ENCODE measurements at places on chromosomes 12 and 14.
A peak's percentile ranks its signal among the peaks of the same experiment; 100 is the strongest.

GRCh38 chr14:21107283-21107800 is 6.5 kb downstream of the TMEM253 start:
- DNase-seq: no peak

DNA sequence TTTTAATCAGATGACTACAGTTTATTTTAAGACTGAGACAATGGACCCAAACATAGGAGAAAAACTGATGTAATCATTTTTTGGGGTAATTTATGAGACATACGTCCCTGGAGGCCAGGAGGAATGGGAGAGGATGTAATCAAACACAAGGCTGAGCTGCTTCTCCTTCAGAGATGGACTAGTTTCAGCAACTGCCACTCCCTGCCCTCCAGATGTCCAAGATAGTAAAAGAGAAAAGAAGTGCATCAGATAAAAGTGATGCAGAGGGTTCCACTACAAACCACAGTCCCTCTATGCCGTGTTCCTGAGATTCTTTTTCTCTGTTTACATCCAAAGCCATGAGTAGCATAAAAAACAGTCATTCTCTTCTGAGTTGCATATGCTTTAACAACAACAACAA is 101.1 kb downstream of the DACT1 start:
- no peak for DNase-seq

GRCh38 chr12:4486980-4487379 is 41.4 kb upstream of the FGF6 start:
- DNase-seq: no peak

DNA sequence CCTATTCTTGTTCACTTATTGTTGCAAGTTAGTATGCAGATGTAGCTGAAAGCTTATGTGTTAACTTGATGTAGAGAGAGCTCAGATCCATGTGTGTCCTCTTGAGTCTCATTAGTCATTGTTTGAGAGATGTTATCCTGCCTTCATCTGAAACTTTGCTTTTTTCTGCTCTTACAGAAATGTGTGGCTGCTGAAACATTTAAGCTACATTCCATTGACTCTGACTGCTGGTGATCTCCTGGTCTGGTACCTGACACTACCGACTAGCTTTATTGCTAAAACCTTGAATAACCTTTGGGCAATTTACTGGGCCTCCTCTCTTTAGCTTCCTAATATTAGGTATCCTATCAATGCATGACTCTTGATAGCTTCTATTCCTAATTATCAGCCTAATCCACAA is 705.6 kb upstream of the FOXG1 start:
- DNase-seq: no peak

DNA sequence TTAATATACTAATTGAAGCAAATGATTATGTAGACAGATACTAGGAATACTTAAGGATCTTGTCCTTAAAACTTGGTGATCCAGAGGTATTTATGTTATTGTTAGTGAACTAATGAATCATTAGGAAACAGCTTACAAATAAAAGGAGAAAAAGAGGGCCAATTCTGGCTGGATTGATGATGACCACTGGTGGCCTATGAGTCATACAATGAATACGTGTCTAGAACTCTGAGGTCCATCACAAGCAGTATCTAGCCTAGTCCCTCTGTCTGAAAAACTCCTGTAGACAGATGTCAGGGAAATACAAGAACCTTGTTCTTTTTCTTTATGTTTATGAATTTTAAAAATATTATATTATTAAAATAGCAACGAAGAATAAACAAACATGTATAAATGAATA is 51.7 kb upstream of the RTL1 start:
- DNase-seq: no peak

- peak; percentile 65 for DNase-seq
Measured at GRCh38 chr12:123442774-123443173, 6.3 kb upstream of the RILPL2 start.

- DNase-seq: no peak
Measured at GRCh38 chr12:19288603-19289244, 150.6 kb upstream of the AEBP2 start.

DNA sequence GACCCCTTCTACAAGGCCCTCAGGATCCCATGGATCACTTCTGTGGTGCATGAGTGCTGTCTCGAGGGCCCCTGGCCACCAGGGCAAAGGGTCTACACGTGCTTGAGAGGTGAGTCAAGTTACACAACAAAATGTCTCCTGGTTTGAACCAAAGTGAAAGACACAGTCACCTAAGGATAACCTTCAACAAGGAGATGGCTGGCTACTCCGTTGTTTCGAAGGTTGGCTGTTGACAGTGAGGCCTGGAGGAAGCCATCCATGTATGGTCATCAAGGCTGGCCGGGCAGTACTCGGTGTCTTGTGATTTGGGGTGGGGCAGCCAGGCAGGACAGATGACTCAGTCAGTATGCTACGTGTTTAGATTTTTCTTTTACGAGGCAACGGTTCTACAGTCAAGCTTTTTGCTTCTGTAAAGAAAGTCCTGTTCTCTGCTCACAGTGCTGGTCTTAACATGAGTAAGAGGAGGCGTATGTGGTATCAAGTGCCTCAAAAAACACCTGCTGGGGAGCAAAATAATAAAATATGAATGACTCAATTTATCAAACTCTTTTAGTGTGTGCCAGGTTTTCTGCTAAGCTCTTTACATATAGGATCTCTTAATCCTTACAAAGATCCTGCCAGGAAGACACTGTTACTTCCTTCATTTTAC is 18.0 kb upstream of the NT5DC3 start:
- DNase-seq: no peak

DNA sequence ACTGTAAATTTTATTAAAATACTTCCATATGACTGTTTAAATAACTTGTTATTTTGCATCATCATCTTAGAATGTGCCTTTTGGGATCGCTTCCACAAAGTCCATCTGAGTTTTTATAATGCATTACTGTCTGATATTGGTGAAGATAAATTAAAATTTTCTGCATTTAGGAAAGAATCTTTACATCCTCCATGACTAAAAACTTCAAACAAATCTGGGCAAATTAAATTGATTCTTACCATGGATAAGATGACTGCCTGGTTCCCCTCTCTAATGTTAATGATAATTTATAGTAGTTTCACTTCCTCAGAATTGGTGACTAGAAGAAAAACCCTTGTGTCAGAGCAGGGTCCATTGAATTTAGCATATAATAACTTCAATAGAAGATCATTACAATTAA is 94.7 kb upstream of the SLC38A4 start:
- no peak for DNase-seq

DNA sequence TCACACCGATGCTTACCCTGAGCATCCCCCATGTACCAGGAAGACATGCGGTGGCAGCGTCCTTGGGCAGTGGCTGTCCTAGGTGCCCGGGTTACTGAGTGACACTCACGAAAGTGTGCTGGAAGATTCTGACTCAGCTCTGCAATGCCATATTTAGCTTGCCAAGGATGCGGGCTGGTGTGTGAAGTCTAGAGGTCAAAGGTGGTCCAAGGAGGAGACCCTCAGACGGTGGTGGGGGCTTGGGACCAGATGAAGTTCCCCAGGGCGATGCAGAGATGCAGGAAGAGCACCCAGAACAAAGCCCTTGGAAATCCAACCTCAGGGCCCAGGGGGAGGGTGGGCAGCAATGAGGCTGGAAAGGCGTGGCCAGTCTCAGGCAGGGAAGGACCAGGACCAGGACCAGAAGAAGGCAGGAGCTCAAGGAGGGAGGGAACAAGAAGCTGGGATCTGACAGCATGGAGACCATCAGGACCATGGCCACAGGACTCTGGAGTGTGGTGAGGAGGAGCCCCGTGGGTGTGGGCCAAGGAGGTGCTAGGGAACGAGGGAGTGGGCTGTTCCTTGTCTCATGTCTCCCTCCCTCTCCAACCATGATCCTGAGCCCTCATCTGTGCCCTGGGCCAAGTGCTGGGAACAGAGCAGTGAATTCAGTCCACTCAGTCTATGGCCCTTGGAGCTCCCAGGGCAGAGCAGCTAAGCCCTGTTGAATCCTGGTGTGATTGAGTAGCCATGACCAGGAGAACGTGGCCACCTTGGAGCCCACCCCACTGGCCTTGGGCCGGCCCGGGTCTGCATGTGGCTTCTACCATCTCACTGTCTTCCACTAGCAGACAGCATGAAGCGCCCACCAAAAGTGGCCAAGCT is 310.1 kb upstream of the DIO3 start:
- DNase-seq: no peak

DNA sequence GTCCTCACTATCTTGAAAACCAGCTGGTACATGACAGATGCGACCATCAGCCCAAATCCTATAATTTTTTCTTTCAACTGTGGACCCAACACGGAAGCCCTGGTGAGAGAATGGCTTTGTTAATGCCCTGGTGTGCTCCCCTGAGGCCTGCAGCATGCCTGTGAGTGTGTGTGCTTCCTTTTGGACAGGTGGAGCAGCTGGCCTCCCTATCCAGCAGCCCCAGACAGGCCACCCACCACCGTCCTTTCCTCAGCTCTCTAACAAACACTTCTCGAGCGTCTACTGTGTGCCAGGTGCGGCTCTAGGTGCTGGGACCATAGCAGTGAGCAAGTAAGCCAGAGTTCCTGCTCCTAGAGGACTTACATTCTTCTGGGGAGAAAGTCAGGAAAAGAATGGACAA is 78.9 kb upstream of the GZMB start:
- no peak for DNase-seq

GRCh38 chr14:23358042-23358441 is 5.4 kb upstream of the SLC22A17 start:
- DNase-seq: no peak

DNA sequence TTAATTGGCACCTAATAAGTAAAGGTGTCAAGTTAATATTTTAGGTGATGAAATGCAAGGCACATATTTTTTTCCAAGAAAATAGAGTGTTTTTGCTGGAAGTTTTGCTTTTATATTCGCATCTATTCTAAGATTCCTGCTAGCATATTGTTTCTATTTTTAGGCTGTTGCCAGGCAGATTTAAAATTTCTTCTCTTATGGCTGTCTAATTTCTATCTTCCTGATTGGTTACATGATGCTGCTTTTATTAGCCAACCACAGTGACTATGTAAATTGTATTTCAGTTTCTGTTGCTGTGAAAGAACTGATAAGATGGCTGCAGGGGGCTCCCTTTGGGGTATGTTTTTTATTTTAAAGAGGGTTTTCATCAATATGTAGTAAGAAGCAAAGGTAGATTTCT is 42.7 kb downstream of the ATF7IP start:
- DNase-seq: no peak

- peak; percentile 48 for DNase-seq
Measured at GRCh38 chr12:21613931-21614330, 9.3 kb upstream of the GYS2 start.

GRCh38 chr12:125205386-125205785 is 140.2 kb downstream of the AACS start:
- no peak for DNase-seq

DNA sequence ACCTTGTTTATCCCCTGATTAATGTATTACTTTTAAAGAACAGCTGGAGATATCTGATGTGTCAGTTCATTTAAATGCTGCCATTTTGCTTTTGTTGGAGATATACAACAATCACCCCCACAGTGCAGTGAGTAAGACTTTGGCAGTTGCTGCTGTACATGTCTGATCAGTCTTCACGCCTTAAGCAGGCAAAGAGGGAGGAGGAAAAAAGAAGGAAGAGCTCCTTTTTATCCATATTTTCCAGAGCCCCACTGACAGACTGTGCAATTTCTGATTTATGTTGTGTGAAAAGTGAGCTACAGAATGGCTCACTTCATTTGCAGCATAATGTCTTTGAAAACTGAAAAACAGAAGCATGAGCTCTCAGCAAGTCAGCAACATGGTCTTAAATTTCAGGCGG is 319.7 kb upstream of the LRIG3 start:
- DNase-seq: no peak

- DNase-seq: no peak
Measured at GRCh38 chr12:130192642-130193345, 30.5 kb downstream of the FZD10 start.

DNA sequence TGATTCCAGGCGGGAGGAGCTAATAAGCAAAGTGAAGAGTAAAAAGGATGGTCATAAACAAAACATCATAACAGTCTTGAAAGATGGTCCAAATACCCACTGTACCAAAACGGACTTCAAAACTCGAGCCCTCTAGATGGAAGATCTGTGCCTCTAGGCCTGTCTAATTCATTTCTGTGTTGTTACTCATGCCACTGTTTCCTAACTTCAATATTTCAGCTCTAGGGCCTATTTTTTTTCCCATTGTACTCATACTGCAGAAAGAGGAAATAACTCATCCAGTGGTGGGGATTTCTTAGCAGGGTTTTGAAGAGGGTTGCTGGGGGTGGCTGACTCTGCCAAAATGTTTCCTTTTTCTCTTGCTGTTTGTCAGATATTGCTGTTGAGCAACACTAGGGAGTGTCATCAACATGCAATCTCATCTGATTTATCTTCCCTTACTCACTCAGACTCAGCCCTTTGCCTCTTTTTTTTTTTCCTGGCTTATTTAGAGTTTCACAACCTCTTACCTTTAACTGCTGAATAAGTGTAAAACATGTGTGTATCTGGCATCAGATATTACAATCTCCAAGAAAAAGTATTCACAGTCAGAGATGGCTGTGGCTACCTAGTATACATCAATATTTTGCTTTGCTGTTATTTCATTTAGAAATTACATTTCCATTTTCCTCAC is 189.6 kb downstream of the DUSP6 start:
- DNase-seq: peak; percentile 96

GRCh38 chr12:114238808-114239207 is 167.1 kb downstream of the TBX5 start:
- no peak for DNase-seq

GRCh38 chr12:12990700-12991468 is 9.2 kb downstream of the HEBP1 start:
- no peak for DNase-seq

DNA sequence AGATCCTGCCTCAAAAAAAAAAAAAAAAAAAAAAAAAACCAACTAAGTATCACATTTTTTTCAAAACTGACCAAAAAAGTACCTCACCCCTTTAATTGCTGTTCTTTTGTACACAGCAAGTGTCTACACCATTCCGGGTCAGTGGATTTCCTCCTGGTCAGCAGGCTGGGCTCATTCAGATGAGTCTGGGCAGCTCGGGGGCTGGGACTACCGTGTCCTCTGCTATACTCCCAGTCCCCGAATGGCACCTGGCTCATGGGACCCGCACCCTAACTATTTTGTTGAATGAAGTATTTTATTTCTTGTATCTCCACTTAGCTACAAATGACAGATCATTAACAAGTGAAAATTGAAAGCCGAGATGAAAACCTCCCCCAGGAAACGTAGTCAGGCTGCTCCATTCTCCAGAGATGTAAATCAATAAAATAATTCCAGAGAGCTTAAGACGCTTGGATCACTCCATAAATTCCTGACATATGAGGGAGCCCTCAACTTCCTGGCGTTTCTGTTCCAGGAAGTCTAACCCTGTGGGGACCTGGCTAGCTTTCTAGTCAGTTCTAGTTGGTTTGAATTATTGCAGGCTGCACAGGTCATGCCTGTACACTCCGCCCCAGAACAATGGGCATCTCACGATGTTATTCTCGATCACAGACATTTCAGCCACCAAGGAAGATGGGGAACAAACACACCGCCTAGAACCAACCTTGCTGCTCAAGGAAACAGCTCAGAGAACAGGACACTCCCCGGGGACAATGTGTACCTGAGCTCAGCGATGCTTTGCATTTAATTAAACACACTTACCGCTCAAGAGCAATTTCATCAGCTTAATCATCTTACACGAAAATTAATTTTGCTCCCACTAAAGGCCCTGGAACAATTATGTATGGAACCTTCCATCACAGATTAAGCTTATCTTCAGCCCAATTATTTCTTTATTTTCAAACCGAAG is 76.3 kb downstream of the RIMBP2 start:
- no peak for DNase-seq
